ENCODE measurements at places on chromosomes 13 and 19.

DNA sequence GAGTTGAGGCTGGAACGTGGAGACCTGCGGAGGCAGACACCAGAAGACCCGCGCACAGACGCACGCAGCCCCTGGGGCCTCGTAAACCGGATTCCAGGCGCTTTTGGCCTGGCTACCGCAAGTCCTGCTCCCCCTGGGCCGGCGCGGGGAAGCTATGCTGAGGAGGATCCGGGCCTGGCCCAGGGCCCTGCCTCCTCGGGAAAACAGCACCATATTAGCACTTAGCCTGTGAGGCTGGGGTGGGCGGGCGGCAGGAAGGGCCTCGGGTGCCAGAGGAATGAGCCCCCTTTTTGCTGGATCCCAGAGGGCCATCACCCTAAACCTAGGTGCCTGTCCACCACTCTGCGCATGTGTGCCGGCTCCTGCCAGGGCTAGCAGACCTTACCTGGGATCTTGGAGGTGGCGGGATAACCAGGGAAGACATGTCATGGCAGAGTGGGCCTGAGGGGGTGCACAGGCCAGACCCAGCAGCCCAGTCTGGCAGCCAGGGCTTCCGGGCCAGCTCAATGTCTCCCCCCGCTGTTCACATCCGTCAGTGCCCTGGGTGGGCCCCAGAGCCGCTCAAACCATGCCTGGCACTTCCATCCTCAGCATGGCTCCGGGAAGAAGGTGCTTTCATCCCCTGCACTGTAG lies 7.3 kb downstream of the ELOF1 start:
- no peak for DNase-seq
- H3K4me3 ChIP-seq: no peak overlapping the region
- peak overlapping the region; percentile 47 for H3K27ac ChIP-seq
- no peaks in the 10 kb centered on the region for H3K36me3 ChIP-seq
- H3K4me1 ChIP-seq: peaks cover 26% of the 10 kb centered on the region

- DNase-seq: no peak
- no peak overlapping the region for H3K27ac ChIP-seq
- H3K36me3 ChIP-seq: no peaks in the 10 kb centered on the region
- peaks cover 47% of the 10 kb centered on the region for H3K4me1 ChIP-seq
- H3K27me3 ChIP-seq: peaks cover 48% of the 10 kb centered on the region
Observed at GRCh38 chr13:48502601-48503319, 30.1 kb downstream of the RCBTB2 start.

- no peaks in the 10 kb centered on the region for H3K27me3 ChIP-seq
- no peaks in the 10 kb centered on the region for H3K36me3 ChIP-seq
- H3K4me1 ChIP-seq: no peaks in the 10 kb centered on the region
Observed at GRCh38 chr19:8373867-8374813, 10.2 kb downstream of the ANGPTL4 start.

DNA sequence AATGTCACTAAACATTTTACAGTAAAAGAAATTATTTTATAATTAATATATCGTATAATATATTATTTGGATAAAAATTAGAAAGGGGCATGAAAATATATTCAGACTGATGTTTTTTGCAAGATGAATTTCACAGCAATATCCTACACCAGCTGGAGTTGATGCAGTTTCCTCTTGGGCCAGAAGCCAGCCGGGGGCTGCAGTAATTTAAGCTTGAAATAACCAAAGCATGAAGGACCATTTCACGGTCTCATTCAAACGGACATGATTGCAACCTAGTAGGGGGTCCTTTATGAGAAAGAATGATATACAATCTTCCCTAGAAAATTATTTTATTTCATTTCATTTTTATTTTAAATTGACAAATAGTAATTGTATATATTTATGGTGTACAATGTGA lies 797.2 kb upstream of the PCDH9 start:
- H3K36me3 ChIP-seq: no peaks in the 10 kb centered on the region
- no peaks in the 10 kb centered on the region for H3K4me1 ChIP-seq
- no peak for DNase-seq

DNA sequence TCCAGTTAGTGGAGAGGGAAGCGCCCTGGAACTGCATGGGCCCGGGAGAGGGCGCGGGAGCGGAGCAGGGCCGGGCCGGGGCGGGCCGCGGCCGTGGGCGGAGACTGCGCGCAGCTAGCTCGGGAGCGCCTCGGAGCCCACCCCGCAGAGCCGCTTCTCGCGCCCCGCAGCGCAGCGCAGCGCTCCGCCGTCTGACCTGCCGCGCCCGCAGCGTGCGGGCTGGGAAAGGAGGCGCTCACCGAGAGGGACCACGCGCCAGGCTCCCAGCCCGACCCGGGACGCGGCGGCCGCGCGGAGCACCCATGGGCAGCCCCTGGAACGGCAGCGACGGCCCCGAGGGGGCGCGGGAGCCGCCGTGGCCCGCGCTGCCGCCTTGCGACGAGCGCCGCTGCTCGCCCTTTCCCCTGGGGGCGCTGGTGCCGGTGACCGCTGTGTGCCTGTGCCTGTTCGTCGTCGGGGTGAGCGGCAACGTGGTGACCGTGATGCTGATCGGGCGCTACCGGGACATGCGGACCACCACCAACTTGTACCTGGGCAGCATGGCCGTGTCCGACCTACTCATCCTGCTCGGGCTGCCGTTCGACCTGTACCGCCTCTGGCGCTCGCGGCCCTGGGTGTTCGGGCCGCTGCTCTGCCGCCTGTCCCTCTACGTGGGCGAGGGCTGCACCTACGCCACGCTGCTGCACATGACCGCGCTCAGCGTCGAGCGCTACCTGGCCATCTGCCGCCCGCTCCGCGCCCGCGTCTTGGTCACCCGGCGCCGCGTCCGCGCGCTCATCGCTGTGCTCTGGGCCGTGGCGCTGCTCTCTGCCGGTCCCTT lies at the start of gene MLNR:
Gene MLNR (plus strand): TSS at position 303 of the 820 bp plus-strand sequence. CDS start 0 bp downstream, at position 303.
- peaks cover 54% of the 10 kb centered on the region for H3K27me3 ChIP-seq
- peaks cover 25% of the 10 kb centered on the region for H3K36me3 ChIP-seq

GRCh38 chr13:98796798-98797197 lies 44.3 kb upstream of the SLC15A1 start:
- H3K27me3 ChIP-seq: no peaks in the 10 kb centered on the region
- H3K4me3 ChIP-seq: no peak overlapping the region
- no peak overlapping the region for H3K27ac ChIP-seq
- no peaks in the 10 kb centered on the region for H3K4me1 ChIP-seq

- peaks cover 20% of the 10 kb centered on the region for H3K4me1 ChIP-seq
- no peak for DNase-seq
- no peak overlapping the region for H3K27ac ChIP-seq
- H3K36me3 ChIP-seq: no peaks in the 10 kb centered on the region
Observed at GRCh38 chr19:2251106-2252054, 2.3 kb downstream of the AMH start.

DNA sequence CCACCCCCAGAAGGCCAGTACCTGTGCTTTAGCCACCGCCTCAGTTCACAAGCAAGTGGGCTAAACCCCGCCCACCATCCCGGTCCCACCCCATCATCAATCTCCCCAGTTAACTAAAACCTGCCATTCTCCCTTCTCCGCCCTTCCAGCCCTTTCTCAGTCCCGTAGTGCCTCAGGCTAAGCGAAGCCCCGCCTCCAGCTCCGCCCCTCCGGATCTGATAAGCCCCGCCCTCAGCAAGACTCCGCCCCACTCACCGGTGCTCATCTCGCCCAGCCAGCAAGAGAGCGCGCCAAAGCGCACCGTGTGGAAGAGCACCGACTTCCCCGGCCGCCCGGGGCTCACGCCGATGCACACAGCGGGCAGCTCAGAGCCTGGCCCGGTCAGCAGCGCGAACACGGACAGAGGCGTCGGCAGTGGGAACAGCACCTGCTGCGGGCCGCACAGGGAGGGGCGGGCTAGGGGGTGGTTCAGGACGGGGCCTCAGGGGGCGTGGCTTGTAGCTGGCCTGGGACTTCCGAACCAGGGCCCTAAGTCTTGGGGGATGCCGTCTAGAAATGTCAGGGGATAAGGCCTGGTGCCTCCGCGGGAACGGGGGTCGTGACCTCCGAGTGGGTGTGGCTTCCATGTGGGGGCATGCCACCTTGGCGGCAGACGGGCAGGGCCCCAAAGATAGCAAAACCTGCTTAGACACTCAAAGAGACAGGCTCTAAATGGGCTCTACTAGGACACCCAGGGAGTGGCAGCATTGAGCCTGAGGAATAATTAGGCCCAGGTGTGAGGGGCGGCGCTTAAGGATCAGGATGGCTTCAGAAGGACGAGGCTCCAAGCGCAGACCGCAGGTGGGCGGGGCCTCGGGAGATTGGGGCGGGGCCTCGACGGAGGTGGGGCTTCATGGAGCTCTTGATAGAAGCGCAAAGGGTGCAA lies 21.4 kb downstream of the MAP4K1 start:
- H3K27me3 ChIP-seq: no peaks in the 10 kb centered on the region
- peaks cover 26% of the 10 kb centered on the region for H3K36me3 ChIP-seq
- H3K27ac ChIP-seq: peak overlapping the region; percentile 94

- H3K4me1 ChIP-seq: peaks cover 38% of the 10 kb centered on the region
- peak overlapping the region; percentile 62 for H3K27ac ChIP-seq
- DNase-seq: no peak
- H3K4me3 ChIP-seq: peak overlapping the region; percentile 8
Observed at GRCh38 chr13:45413826-45414307, 4.3 kb downstream of the SLC25A30 start.

- H3K27ac ChIP-seq: no peak overlapping the region
- H3K4me3 ChIP-seq: no peak overlapping the region
- no peak for DNase-seq
- H3K36me3 ChIP-seq: no peaks in the 10 kb centered on the region
- H3K27me3 ChIP-seq: no peaks in the 10 kb centered on the region
- H3K4me1 ChIP-seq: no peaks in the 10 kb centered on the region
Observed at GRCh38 chr13:98941126-98941525, 36.7 kb downstream of the DOCK9 start.

DNA sequence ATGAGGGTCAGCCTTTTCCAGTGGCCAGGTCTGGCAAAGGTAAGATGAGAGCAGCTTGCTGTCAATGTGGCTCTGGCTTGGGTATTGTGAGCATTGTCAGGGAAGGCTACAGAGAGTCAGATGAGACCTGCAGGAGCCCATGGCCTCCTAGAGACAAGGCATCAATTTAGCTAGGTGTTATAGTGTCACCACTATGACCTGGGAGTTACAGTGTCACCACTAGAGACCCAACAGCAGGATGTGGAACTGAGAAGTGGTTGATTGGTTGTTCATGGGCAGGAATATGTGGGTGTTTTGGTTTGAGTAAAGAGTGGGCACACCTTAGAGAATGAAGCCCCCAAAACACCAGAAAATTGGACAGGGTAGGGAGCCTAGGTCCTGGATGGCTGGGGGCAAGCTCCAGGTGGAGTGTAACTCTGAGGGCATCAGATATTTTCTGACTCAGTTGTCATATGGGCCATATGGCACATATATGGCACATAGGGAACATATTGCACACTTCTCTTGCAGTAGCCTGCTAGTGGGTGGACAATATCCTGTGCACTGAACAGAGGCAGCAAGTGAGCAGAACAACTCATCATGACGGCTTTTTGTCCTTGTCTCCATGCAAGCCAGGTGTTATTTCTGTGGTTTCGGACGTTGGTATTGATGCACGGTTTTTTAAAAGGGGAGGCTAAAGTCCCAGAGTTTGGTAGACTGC lies 46.3 kb upstream of the CEACAM21 start:
- H3K4me3 ChIP-seq: peak overlapping the region; percentile 80
- no peaks in the 10 kb centered on the region for H3K27me3 ChIP-seq
- no peak for DNase-seq
- peak overlapping the region; percentile 1 for H3K27ac ChIP-seq
- peaks cover 75% of the 10 kb centered on the region for H3K4me1 ChIP-seq

- H3K4me1 ChIP-seq: peaks cover 25% of the 10 kb centered on the region
- no peak overlapping the region for H3K27ac ChIP-seq
- H3K27me3 ChIP-seq: no peaks in the 10 kb centered on the region
- peak; percentile 42 for DNase-seq
Observed at GRCh38 chr13:46321494-46322225, 65.4 kb downstream of the RUBCNL start.

GRCh38 chr13:94063096-94063495 lies 416.4 kb downstream of the DCT start:
- H3K36me3 ChIP-seq: no peaks in the 10 kb centered on the region
- no peak overlapping the region for H3K4me3 ChIP-seq
- DNase-seq: no peak

- H3K27ac ChIP-seq: no peak overlapping the region
- H3K36me3 ChIP-seq: no peaks in the 10 kb centered on the region
- peaks cover 28% of the 10 kb centered on the region for H3K27me3 ChIP-seq
Observed at GRCh38 chr19:38523319-38523718, 89.8 kb downstream of the RYR1 start.

DNA sequence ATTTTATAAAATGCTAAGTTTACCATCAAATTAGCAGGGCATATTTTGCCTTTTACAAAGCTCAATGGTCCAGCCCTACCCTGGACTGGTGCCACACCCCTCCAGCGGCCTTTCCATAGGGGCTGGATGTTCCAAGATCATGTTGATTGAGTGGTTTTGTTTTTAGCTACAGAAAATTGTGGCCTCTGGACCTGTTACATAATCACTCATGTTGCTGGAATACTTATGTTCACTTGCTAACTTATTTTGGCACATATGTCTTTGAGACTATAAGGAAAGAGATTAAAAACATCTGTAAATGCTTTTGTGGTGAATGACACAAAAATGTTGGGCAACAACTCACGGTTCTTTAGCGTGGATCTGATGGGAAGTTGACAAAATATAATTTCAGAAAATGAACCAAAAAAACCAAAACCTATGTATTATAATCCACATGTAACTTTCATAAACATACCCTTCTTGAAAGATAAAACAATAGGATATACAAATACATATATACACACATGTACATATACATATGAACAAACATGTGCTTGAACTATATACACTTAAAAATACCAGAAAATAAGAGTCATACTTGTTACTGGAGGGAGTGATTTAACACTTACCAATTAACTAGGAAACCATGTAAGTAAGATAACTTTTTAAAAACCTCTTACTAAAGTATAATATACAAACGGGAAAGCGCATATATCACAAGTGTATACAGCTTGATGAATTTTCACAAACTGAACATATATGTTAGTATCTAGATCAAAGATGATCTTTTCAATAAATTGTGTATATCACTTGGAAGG lies 46.6 kb upstream of the SLC15A1 start:
- H3K4me1 ChIP-seq: no peaks in the 10 kb centered on the region
- peaks cover 52% of the 10 kb centered on the region for H3K36me3 ChIP-seq
- H3K4me3 ChIP-seq: no peak overlapping the region
- DNase-seq: no peak

DNA sequence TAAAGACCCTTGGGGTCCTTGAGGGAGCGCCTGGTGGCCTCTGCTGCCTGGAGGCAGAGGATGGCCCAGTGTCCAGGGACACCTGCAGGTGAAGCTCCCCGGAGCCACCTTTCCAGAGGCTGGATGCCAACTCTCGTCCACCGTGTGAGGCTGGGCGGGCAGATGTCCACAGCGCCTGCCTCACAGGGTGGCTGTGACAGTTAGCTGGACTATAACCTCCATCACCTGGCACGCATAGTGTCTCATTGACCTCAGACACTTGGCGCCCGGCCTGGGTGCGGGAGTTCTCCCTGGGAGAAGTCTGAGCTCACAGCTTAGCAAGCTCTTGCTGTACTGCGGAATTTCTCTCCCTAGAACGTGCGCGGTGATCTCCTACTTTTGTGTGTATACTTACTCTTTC lies 9.8 kb downstream of the BICRA start:
- H3K36me3 ChIP-seq: no peaks in the 10 kb centered on the region
- DNase-seq: no peak
- no peaks in the 10 kb centered on the region for H3K27me3 ChIP-seq
- H3K4me1 ChIP-seq: peaks cover 48% of the 10 kb centered on the region
- H3K4me3 ChIP-seq: no peak overlapping the region
- no peak overlapping the region for H3K27ac ChIP-seq

GRCh38 chr13:49213539-49213938 lies 6.6 kb upstream of the MLNR start:
- H3K27ac ChIP-seq: no peak overlapping the region
- peaks cover 21% of the 10 kb centered on the region for H3K27me3 ChIP-seq
- H3K4me3 ChIP-seq: no peak overlapping the region
- peaks cover 28% of the 10 kb centered on the region for H3K4me1 ChIP-seq

GRCh38 chr13:37870895-37871550 lies 1.5 kb upstream of the TRPC4 start:
- H3K36me3 ChIP-seq: no peaks in the 10 kb centered on the region
- H3K27me3 ChIP-seq: peaks cover 25% of the 10 kb centered on the region
- no peak overlapping the region for H3K27ac ChIP-seq
- no peak overlapping the region for H3K4me3 ChIP-seq
- no peak for DNase-seq
